ENCODE measurements at places on chromosomes 12 and 14.
A peak's percentile ranks its signal among the peaks of the same experiment; 100 is the strongest.

DNA sequence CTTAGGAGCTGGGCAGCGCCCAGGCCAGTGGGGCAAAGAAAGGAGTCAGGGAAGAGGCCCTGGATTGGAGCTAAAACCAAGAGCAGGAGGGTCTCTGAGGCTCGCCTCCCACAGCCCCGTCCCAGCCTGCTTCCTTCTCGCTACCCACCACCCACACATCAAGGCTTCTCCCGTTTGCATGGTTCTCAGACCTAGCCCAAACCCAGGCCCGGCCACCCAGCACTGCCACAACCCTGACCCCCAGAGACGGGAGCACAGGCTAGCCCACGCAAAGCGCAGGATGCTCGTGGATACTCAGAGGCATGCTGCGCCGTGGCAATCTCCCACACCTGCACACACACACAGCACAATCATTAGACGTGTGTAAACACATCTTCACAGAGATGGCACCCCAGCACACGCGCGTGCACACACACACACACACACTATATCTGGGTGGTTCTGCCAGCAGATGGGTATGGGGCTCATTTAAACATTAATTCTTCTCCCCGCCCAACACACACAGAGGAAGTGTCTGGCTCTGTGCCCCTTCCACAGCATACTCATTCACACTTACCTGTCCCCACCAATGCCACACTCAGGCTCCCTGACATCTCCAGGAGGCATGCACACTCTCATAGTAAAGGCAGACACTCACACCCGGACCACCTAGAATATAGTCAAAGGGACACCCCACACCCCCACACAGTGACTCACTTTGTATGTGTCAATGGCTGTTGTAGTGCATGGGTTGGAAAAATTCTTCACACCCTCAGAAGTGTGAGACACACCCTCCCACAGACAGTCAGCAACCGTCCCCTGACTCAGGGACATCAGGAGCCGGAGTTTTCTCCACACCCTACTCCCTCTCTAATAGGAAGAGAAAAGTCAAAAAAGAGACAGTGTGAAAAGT, 1.1 kb downstream of the CARMIL3 start:
- DNase-seq: no peak

DNA sequence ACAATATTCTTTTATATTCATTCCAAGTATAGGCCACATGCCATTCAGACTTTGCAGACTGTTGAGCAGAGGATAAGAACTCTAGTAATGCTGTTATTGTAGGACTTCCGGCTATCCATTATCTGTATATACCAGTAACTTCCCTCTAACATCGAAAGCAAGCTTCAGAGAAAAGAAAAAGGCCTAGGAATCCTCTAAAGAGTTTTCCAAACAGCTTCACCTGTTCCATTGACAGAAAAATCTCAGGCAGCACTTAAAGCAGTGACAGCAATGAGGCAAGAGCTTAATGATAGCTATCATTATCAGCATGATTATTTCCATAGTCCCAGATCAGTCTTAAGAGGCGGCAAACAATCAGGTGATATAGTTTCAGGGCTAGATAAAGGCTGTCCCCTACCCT, 1.8 kb downstream of the CPNE8 start:
- no peak for DNase-seq

DNA sequence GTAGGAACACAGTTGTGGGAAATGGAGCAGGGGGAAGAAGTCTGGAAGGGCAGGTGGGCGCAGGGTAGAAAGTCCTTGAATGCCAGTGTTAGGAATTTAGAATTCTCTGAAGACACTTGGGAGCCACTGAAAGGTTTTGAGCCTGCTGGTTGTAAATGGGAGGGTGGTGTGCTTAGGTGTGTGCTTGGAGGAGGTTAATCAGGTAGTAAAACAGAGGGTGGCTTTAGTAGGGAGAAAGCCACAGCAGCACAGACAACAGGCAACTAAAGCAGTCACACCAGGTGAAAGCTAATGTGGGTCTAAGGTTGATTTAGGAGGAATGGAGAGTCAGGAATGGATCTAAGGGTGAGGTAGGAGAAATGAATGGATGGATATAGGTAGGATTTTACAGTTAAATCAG, 385.0 kb downstream of the ZFP36L1 start:
- no peak for DNase-seq

- DNase-seq: no peak
Observed at GRCh38 chr12:3177778-3178425, 100.7 kb downstream of the TSPAN9 start.

DNA sequence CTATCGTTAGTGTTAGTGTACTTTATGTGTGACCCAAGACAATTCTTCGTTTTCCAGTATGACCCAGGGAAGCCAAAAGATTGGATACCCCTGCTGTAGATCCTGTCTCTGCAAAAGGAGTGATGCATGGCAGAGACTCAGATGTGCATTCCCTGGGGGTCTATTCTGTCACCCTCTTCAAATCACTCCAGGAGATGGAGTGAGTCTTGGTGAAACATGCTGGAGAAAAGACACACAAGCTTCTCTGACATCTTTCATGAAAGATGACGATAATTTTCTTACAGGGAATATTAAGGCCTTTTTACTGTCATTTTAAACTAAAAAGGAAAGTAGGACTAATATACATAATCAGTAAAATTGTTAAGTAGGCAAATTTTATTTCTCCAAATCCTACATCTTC, 437.9 kb upstream of the SOX5 start:
- DNase-seq: no peak

GRCh38 chr14:102319351-102320032, at the start of gene ZNF839:
ZNF839 (plus strand) TSS chr14:102319746; CDS start chr14:102319766, 20 bp downstream.
- peak; percentile 88 for DNase-seq

DNA sequence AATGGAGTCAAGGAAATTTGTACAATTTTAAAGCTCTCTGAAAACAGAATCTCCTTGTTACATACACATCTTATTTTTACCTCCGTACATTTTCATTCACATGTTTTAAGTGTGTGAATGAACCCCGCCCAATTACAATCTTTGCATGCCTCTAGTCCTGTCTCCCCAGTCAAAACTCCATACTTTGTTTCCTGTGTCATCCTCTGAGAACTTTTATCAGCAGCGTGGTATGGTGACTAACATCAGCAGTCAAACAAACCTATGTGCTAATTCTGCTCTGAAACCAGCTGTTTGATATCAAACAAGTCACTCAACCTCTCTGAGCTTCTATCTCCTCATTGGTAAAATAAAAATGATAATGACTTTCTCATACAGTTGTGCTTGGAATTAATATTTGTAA, 15.8 kb upstream of the ERGIC2 start:
- no peak for DNase-seq

DNA sequence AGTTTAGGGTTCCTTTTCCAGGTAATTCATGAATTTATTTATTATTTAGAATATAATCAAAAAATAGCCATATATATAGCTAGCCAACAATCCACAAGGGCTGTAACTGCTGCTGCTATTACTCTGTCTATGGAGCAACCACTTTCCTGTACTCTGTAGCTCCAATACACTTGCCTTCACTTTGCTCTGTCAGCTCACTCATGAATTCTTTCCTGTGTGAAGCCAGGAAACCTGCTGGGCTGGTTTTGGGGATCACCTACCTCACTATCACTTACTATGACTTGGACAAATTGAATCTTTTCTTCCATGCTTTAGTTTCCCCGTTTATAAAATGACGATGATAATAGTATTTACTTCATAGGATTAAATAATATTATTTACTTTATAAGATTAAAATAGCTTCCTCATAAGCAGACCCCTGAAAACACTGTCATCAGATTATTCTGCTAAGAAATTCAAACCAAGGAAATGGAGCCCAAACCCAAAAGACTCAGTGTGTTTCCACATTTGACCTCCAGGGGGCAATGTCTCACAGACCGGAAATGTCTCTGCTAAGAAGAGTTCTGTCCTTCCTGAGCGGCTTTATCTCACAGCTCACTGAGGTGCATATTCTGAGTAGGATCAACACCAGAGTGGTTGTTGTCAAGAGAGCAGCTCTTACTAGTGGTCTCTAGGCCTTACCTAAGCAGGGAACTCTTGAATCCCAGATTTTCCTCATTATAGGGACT, 457.1 kb downstream of the DAD1 start:
- DNase-seq: no peak

GRCh38 chr12:47080725-47081502, 1.2 kb upstream of the AMIGO2 start:
- peak; percentile 19 for DNase-seq

DNA sequence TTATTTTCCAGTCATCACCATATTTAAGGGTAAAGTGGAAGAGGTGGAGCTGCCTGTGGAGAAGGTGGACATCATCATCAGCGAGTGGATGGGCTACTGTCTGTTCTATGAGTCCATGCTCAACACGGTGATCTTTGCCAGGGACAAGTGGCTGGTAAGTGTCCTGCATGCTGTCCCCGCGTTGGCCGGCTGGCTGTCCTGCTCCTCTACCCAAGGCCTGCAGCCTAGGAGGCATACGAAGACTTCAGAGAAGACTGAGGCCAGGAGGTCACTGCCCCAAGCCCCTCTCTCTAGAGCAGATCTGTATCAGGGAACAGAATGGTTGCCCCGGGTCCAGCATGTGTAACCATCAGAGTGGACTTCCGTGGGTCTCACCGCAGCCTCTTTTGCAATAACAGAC, 77.7 kb downstream of the PRMT8 start:
- no peak for DNase-seq

- no peak for DNase-seq
Observed at GRCh38 chr12:115737895-115738294, 539.6 kb downstream of the MED13L start.

- peak; percentile 41 for DNase-seq
Observed at GRCh38 chr12:630656-631632, 32.3 kb downstream of the NINJ2 start.

DNA sequence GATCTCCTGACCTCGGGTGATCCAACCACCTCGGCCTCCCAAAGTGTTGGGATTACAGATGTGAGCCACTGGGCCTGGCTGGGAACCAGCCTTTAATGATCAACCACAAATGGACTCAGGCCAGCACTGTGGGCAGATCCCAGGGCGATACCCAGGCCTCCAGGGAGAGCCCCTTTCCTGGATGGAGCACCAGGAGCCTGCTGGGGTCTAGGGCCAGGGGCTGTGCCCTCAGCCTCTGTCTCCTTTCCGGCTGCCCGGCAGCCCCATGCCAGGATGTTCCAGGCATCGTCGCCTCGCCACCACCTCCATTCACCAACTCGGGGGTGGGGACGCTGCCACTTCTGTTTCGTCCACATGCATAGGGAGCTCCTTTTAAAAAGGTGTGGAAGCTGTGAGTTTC, 2.3 kb downstream of the ADGRD1 start:
- DNase-seq: no peak

DNA sequence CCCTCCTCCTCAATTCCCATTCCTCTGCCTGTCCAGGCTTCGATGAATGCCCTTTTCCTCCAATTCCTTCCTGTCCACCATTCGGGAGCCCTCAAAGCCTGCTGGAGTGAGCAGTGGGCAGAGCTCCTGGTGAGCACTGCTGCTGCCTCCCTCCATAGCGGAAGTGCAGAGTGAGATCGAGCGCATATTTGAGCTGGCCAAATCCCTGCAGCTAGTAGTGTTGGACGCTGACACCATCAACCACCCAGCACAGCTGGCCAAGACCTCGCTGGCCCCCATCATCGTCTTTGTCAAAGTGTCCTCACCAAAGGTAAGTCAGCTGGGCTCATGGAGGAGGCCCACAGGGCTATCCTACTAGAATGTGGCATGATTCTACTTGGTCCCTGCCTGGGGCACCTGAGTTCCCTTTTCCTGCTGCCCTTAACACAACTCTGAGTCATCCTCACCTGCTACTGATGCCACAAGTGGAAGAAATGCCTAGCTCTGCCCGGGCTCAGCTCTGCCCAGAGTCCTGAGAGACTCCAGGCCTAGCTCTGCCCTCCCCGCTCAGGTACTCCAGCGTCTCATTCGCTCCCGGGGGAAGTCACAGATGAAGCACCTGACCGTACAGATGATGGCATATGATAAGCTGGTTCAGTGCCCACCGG, 8.0 kb downstream of the CACNB3 start:
- DNase-seq: no peak

DNA sequence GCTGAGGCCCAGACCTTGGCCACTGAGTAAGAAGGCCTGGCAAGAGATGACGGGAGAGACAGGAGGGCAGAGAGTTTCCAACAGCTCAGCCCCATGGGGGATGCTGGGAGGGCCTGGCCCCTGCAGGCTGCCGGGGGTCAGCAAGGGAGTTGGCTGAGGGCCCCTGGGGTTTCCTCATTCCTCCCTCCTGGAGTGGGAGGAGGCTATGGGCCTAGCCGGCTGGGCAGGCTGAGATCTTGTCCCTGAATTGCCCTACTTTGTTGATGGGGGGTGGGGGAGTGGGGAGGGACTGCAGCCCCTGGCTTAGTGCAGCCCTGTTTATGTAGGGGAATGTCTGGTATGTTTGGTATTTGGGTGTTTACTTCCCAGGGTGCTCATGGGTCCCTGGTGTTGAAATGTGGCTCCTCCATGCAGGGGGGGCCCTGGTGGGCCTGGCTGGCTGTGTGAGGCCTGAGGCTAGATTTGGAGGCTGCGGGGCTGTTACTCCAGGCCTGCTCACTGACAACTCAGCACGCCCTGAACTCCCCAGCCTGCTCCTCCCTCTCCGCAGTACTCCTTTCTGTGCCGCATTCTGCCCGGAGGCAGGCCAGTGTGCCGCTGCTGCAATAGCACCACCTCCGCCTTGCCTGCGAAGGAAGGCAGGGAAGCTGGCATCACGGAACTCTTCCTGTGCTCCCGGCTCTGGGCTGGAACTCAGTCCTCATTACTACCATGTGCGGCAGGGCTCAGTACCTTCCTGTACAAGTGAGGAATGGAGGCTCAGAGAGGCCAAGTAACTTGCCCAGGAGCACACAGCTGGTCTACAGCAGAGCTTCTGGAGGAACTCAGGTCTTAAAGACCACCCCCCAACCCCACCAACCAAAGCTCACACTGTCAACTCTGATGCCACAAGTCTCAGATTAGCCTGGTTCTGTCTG, 25.3 kb downstream of the JDP2 start:
- DNase-seq: no peak

- DNase-seq: no peak
Observed at GRCh38 chr14:103104389-103104653, 9.8 kb downstream of the EXOC3L4 start.

DNA sequence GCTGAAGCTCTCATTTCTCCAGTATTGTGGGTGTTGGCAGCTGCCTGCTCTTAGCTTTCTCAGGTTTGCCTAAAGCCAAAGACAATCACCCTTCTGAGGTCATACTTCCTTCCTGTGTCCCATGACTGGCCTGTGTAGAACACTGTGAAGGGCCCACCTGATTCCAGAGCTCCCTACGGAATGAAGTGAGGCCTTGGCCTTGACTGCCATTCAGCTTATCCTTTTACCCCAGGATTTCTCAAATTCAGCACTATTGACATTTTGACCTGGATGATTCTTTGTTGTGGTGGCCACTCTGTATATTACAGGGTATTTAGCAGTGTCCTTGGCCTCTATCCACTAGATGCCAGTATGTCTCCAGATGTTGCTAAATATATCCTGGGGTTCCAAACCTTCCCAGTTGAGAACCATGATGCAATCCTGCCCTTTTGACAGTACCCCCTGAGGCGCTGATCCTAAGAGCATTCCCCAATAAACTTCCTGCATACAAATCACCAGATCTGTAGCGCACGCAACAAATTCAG, 112.3 kb upstream of the KRR1 start:
- no peak for DNase-seq

- no peak for DNase-seq
Observed at GRCh38 chr12:4213471-4213870, 60.1 kb upstream of the CCND2 start.

- peak; percentile 52 for DNase-seq
Observed at GRCh38 chr12:47767216-47767724, 5.8 kb upstream of the SLC48A1 start.

GRCh38 chr14:71932229-71932981, at the start of gene RGS6:
RGS6 (plus strand) TSS chr14:71932429.
- DNase-seq: no peak

Data from stimulated activated CD8-positive, alpha-beta memory T cell treated with anti-CD3 and anti-CD28 coated beads, Interleukin-2, amount 100 ng/mL, for 1 hour (primary cell).